ENCODE measurements at places on chromosomes 16 and 17.
A peak's percentile ranks its signal among the peaks of the same experiment; 100 is the strongest.

- DNase-seq: no peak
These were observed 16.2 kb downstream of the SMTNL2 start for GRCh38 chr17:4600563-4600962.

- DNase-seq: no peak
These were observed 3.7 kb upstream of the MSRB1 start for GRCh38 chr16:1946495-1947368.

DNA sequence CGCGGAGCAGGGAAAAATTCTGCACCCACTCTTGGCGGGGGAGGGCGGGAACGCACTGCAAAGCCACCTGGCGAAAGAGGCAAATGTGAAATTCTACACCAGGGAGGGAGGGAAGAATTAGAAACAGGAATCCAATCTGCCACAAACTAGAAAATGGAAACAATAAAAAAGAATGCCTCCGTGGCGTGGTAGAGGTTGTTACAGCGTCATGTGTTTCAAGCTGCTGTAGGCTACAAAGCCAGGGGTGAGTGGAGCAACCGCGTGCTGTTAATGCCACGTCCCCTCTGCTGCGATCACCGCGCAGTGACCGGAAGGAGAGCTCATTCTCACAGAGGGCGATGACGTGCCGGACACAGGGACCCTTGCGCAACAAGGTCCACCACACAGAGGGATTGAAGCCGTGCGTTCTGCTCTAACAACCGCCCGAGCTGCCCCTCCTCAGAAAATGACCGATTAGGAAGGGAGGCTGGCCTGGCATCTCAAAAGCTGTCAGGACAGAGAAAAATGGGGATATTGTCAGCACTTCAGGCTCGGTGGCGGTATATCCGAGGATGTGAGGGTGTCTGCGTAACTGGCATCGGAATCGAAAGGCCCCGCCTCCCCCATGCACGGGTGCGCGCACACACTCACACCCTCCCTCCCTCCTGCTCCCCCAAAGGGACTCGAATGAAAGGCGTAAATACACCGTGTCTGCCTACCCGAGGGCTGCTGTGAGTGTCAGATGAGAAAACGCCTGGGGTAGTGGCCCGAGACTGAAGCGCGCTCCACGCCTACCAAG is 70.8 kb upstream of the TNRC6C start:
- DNase-seq: peak; percentile 57

DNA sequence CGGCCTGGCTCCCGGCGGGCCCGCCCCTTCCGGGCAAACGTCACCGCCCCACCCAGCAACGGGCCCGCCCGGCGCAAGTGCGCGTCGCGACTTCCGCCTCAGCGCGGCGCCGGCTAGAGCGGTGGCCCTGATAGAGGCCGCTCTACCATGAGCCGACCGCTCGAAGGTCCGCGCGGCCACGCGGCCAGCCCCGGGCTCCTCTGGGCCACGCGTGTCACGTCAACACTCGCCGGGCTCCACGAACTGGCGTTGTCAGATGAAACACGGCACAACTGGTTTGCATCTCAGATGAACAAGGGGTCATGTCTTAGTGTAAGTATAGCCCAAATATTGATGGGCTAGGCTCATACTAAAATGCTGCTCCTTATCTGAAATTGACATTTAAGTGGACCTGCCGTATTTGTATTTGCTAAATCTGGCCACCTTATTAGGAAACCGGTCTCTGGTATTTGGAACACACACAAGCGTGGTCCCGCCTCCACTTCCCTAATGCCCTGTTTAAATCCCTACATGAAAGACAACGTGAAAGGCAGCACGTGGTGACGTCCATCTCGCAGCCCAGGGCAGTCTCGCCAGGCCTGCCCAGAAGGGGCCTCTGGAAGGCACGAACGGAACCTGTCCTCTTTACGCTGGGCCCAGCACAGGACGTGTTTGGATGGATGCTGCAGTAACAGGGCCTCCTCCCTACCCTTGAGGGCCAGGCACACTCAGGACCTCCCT is at the start of gene ZNF598:
ZNF598 (minus strand) TSS at position 31 of the 720 bp plus-strand sequence.
- DNase-seq: peak; percentile 88

DNA sequence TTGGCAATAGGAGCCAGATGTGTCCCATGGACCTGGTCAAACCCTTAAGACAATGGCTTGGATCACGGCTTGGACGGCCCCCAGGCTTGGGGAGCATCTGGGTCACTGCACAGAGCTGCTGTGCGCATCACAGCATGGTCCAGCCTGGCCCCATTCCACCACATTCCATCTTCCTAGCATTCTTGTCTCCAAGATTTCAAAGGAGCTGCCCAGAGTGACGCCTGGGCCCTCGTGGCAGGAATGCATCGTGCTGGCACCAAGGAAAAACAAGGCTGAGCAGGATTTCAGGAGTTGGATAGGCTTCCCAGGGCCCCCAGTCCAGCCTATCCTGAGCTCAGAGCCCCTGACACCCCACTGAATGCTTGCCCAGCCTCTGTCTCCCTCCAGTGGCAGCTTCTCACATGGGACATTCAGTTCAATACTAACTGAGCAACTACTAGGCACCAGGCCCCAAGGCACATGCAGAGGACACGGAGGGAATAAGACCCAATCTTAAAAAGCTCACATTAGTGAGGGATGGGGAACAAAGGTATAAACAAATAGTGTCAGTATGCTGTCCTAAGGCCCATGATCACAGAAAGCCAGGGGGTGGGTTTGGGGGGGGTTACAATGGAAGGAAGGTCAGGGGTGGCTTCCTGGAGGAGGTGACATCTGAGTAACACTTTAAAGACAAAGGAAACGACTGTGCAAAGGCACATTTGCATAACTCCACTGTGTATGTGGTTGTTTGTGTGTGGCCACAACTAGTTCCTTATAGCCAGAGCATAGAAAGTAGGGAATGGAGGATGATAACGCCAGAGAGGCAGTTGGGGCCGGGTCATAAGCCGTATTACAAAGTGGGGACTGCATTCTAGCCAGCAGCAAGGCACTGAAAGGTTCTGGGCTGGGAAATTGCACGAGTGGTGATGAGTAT is 34.1 kb downstream of the TK2 start:
- no peak for DNase-seq

- DNase-seq: no peak
These were observed 345.9 kb downstream of the C16orf95 start for GRCh38 chr16:86971251-86971650.

- DNase-seq: no peak
These were observed 7.9 kb downstream of the TAF15 start for GRCh38 chr17:35817196-35817595.

- DNase-seq: no peak
These were observed 53.0 kb downstream of the SOCS3 start for GRCh38 chr17:78306913-78307312.

DNA sequence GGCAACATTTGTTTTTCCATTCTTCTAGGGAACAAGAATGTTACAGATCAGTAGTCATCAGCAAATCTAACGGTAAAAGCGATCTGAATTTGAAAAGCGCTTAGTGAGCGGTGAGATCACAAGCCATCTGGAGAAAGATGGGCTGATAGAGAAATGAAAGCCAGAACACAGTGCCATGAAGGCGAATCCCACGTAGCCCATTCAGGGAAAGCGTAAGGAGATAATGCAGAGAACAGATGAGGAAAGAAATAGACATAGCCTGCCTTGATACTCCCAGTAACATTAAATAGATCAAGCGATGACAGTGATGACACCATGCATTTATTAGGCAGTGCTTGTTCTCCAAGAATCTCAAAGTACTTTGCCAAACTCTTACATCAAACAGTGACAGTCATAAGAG is 183.1 kb upstream of the PSMD7 start:
- no peak for DNase-seq

DNA sequence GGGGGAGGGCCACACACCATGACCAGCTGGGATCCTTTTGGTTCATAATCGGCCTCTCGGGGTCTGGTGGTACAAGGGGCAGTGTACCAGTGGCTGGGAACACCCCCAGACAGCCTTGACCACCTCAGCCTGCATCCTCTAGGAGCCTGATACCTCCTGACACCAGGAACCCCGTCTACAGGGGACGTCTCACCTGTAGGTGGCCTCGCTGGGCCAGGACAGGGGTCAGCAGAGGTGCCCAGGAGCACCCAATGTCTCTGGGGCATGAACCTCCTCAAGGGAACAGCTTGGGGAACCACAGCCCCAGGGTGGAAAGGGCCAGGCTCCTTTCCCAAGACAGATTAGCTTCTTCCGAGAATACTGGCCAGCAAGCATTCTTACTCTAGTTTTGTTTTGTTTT is 2.5 kb upstream of the METRNL start:
- no peak for DNase-seq

DNA sequence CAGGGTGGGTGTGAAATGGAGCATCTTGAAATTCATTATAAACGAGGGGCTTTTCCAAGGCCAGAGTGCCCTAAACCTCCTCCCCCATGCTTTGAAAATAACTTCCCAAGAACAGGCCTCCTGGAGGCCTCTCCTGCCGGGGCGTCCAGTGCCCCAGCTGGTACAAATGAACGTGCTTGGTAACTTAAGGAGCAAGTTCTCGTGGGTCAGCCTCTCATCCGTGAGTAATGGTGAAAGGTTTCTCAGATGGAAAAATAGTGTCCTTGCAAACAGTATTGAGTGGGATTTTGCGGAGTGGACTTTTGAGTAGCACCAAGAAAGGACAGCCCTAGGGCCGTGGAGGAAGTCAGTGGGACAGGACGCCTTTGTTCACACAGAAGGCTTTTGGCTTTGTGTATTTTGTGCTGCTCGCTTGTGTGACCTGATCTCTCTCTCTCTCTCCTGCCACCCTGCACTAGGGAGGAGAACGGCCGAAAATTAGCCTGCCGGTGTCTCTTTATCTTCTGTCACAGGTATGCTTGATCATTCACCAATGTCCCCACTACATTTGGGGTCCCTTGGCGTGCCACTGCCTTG is 34.6 kb downstream of the CLEC16A start:
- DNase-seq: no peak

GRCh38 chr16:82331974-82332750 is 162.1 kb upstream of the MPHOSPH6 start:
- no peak for DNase-seq

DNA sequence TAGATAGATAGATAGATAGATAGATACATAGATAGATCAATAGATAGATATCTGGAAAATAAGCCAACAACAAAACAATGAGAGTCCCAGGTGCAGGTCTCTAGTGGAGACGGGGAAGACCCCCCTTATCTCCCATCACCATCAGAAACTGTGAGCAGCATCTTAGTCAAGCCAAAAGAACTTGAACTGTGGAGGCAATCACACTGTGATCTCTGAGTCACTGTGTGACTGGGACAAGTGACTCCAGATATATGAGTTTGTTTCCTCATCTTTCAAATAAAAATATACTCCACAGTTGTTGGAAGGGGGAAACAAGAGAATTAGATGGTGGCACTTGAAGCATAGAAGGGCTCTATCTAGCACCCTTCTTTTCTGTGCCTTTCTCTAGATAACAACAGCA is 42.1 kb downstream of the NOG start:
- DNase-seq: no peak

GRCh38 chr17:61821655-61822054 is 41.7 kb downstream of the BRIP1 start:
- DNase-seq: no peak

GRCh38 chr16:86573215-86573614 is 5.1 kb upstream of the FOXL1 start:
- no peak for DNase-seq

DNA sequence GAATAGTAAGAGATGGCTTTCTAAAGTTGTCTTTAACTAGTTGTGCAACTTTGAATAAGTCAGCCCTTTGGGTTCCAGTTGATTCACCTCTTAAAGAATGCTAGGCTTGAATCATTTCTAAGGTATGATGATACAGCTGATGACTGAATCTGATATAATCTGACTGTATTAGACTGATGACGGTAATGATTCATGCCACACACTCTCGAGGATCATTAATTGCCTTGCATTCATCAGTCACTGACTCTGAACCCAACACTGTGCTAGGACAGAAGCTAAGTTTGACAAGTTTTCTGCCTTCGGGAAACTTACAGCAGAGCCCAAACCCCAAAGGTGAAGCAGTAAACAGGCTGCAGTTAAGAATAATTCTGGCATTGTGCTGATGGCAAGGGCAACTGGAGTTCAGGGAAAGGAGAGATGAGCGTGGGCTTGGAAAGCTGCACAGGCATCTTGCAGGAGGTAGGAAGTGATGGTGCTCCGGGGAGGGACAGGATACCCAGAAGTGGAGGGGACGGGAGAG is 25.8 kb downstream of the ASIC2 start:
- no peak for DNase-seq

DNA sequence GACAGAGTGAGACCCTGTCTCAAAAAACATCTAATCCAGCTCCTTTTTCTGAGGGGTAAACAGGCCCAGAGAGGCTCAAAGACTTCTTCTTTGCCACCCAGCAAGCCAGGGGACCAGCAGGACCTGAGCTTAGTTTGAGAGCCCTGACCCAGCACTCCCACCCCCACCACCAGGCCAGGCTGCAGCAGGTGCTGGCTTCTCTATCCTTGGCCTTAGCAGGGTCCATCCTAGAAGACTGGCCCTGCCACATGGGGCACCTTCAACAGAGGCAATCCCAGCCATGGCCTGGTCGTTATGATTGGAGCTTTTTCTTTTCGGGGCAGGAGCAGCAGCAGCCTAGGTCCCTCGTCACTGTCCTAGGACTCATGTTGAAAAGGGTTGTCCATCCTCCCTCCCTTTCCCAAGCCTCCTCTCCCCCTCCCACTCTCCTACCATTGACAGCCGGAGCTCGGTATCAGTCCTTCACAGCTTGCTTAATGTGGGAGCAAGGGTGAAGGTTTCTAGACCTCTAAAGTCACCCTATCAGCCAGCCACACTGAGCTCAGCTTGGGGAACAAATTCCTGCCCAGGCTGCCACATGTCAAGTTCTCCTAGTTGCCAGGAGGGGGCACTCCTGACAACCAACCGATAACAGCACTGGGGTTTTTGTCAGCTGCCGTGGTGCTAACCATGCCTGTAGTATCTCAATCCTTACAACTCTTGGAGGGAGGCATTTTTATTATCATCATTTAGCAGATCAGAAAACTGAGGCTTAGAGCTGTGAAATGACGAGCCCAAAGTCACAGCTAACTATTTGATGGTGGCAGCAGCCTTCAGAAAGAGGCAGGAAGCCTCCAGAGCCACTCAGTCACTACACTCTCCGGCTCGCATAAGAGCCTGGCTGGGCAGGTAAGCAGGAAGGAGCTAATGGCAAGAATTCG is 11.2 kb downstream of the MRPL27 start:
- DNase-seq: peak; percentile 70

DNA sequence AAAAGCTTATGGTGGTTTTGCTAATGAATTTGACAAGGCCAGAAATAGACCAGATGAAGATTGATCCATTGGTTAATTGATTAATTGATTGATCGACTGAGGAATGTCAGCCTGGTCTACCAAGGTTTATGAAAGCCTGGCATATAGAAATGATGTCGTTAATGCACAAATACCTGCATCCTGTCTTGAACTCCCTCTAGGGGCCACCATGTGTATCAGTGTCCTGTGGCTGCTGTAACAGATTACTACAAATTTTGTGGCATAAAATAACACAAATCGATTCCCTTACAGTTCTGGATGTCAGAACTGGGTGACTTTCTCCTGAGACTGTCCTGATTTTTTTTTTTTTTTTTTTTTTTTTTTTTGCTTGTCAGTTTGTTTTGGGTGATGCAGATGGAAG is 553.2 kb downstream of the MAF start:
- no peak for DNase-seq

Data from globus pallidus (tissue), 1 donor.